Sciatic nerve (tissue), 2 donors: ENCODE measurements at places on chromosomes 6 and 20. TPM values are rescaled to one million over a fixed set of nuclear protein-coding genes. Genes with fewer than 3 reads are reported as not detected.

GRCh38 chr6:19983374-19983773, 146.2 kb downstream of the ID4 start:
- DNase-seq: no peak

Gene VSX1
- total RNA-seq: not detected

- no peak for DNase-seq
These were observed 33.9 kb downstream of the ITPR3 start for GRCh38 chr6:33654831-33655554.

Gene TRIM15
- total RNA-seq: not detected

DNA sequence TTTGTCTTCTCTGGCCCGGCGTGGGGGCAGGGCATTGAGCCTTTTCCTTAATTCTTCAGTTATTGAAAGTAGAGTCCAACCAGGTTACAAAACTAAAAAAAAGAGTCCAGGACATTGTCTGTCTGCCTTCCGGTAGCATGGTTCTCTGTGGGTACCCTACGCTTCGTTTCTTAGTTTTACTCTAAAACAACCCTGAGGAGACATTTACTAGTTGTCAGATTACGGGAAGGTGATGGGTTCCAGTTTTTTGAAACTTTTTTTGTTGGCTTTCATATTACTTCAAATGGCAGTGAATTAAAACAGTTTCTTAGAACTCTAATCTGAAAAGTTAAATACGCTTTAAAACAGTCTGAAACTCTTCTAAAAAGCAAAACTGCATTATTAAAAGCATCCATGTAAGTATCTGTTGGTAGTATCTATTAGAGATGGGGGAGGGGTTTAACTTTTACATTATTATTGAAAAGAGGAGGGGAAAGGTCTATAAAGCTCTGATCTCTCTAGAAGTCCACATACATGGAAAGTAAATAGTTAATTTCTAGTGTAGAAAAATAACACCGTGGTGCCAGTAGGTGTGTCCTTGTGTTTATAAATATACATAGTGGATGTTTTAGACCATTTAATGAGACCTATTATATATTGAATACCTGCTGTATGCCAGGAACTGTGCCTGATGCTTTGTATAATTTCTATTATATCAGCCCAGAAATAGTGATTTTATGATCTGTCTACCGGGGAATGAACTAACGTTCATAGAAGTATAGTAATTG, 2.2 kb downstream of the BICRAL start:
- no peak for DNase-seq

Gene FRS3
- total RNA-seq: 6.5 TPM

DNA sequence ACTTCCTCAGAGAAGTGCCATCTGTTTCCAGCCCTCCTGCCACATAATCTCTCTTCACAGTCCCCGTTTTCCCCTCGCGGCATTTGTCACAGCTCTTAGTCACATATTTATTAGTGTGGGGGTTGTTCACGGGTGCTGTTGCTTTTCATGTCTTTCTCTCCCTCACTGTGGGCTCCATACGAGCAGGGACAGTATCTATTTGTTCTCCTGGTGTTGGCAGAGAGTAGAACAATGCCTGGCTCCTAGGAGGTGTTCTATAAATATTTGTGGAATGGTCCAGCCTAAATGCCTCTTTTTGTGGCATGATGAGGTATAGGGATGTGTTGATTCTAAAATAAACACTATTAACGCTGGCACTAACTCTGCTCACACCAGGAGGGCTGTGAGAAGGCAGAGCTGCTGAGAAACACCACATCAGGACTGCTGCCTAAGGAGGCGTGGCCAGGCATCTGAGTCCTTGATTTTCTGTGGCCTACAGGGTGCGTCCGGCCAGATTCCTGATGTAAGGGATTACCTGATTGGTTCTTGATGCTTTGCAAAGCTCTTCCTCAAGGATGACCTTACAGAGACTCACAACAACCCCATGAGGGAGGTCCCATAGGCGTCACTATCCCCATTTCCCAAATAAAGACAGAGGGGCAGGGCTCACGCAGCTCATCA, 219.8 kb upstream of the ARID1B start:
- no peak for DNase-seq
